ENCODE measurements at places on chromosomes 1 and 21.

DNA sequence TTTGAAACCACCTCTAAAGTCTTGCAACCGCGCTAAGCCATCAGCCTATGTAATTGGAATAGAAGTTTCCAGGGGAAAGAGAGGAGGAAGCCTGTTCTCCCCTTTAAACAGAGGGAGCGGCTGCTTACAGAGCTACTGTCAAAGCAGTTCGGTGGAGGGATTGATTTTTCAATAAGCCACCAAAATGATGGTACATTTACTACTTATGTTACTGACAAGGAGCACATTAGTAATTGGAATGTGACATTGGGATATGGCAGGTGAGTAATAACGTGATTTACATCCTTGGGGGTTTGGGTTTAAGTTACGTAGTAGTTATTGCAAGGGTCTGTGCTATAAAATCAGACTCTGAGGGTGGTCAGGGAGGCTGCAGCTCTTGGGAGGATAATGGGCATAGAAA is 257.3 kb downstream of the KAZN start:
- no peak for DNase-seq

DNA sequence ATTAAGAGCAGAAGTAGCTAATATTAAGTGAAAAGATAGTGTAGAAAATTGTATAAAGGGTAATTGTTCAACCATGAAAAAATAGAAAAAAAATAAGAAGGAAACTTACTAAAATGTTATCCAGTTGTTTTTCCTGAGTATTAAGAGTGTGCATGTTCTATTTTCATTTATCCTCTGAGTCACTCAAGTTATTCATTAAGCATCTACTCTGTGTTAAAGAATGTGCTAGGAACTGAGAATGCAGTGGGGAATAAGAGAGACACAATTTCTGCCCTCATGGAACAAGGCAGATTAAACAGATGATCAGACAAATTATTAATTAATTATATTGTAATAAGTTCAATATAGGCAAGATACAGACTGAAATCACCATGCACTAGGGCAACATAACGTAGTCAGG is 10.8 kb upstream of the PIGK start:
- DNase-seq: no peak

- no peak for DNase-seq
Measured at GRCh38 chr1:183716286-183716685, 63.2 kb upstream of the APOBEC4 start.

DNA sequence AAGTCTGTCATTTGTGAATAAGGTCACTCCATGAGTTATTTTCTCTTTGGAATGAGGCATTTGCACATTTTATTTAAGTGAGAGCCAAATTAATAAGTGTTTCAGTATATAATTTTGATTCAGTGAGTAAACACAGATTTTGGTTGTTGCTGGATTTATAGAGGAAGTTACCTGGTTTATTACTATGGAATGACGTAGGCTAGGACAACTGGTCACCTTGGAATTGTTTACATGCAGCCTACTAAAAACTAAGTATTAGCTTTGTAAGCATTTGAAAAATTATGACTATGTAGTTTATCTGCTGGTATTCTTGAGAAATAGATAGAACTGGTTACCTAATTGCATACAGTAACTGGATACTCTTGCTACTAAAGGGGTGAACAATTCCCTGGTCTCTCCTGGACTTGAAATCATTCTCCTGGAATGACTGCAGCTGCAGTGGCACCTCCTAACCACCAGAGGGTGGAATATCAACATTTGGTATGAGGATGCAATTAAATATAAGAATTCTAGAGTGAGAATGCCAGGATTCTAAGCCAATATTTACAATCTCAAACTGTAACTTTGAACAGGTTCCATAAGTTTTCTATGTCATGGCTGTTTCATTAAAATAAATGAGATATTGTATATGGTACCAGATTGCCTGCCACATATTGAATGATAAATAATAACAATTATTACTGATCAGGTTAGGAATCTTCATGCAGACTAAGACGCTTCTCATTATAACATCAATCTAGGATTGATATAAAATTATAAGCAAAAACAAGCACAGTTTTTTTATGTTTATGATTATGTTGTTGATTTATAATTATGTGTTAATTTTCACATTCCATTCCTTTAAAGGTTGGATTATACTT is 3.5 kb upstream of the KRTAP27-1 start:
- no peak for DNase-seq

GRCh38 chr1:236689713-236690569 is 3.6 kb downstream of the ACTN2 start:
- DNase-seq: no peak

DNA sequence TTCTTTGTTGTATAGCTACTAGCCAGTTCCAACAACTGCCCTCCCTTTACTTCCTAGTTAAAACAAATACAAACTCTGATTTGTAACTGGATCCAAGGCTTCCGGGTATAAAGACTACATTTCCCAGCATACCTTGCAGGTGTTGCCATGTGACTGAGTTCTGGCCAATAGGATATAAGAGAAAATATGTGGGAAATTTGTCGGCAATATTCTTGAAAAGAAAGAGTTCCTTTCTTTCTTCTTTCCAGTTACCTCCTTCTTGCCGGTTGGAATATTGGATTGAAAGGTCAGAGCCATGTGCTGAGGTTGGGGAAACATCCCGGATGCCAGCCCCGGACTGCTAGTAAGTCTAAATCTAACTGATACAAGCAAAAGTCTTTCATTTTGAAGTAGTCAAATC is 23.0 kb upstream of the ZBTB40 start:
- DNase-seq: no peak

DNA sequence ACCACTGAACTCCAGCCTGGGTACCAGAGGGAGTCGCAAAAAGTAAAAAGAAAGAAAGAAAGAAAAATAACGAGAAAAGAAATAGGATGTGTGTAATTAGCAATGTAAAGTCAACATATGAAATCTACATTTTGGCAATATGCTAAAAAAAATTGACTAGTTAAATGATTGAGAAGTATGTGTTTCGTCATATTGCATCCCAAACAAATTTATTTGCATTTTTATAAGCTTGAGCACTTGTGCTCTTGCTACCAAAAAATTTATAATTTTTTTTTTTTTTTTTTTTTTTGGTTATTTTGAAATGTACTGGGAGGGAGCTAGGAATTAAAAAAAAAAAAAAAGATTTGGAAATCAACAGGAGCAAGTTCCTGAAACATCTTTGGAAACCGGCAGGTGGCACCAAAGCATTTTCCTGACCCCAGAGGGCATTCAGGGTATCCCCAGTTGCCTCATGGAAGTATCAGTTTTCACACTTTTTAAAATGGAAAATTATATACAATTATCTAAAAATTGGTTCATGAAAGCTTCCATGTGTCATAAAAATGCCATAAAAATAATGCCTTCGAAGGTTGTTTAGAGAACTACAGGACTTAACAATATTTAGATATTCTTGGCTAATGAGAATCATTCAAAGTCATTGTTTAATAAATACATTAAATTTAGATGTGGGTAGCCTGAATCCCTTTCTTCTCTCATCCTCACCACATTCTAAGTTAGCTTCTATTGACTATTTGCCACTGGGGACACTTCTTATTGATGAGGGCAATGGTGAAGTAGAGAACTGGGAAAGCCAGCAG is 4.8 kb upstream of the HEATR1 start:
- DNase-seq: no peak

GRCh38 chr1:77282187-77282865 is 507 bp downstream of the AK5 start:
- DNase-seq: no peak

- DNase-seq: no peak
Measured at GRCh38 chr1:151419819-151420218, 20.4 kb downstream of the PSMB4 start.

DNA sequence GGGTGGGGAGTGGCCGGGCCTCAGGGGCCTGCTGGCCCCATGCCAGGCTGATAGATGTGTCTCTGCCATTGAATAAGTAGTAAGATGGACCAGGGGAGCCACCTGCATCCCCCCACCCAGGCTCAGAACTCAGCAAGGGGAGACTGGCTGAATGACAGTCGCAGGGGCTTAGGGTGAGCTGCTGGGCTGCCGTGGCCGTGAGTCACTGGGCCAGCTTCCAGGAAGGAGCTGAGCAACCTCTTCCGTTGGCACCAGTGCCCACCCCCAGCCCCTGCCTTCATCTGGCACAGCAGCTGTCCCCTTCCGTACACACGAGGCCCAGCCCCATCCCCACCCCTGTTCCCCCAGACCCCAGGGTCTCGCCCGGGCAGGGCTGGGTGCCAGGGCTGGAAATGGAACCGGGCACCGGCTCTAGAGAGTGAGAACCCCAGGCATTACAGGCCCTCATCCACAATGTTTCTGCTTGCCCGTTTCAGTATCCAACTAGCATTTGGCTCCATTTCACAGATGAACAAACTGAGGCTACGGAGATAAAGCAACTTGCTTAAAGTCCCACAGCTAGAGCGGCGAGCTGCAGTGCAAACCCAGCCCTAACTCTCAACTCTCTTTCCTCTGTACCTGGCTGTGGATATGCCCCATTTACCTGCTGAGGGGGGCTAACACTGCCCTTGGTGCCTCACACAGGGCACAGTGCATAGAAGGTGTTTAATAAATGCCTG is 10.2 kb downstream of the WNT4 start:
- DNase-seq: no peak

DNA sequence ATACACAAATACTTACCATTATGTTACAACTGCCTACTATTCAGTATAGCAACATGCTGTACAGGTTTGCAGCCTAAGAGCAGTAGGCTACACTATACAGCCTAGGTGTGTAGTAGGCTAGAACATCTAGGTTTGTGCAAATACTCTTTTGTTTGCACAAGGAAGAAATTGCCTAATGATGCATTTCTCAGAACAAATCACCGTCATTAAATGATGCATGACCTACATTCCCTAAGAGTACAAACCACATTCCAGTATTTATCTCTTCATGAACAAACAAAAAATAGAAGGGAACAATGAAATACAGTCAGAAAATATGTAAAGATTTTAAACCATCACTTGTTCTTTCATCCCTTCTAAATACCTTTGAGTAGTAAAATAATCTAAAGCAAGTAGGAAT is 109.7 kb upstream of the HP1BP3 start:
- no peak for DNase-seq

DNA sequence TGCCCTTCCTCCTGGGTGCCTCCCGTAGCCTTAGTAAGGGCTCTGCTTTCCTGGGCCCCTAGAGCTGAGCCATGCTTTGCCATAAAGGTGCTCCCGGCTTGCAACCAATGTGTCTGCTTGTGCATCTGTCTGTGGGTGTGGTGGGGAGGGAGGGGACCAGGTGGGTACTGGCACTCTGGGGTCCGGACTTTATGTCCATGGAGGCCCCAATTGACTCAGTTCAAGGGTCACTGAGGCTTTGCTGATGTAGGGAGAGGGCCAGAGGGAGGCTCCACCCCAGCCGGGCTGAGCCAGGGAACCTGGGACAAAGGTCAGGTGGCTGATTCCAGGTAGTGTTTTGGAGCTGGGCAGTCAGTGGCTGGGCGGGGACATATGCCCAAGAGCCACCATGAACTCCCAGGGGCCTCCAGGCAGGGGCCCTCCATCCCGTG is 15.0 kb downstream of the TNFRSF25 start:
- no peak for DNase-seq

GRCh38 chr1:15737324-15738319 is 1.6 kb downstream of the SLC25A34 start:
- no peak for DNase-seq

DNA sequence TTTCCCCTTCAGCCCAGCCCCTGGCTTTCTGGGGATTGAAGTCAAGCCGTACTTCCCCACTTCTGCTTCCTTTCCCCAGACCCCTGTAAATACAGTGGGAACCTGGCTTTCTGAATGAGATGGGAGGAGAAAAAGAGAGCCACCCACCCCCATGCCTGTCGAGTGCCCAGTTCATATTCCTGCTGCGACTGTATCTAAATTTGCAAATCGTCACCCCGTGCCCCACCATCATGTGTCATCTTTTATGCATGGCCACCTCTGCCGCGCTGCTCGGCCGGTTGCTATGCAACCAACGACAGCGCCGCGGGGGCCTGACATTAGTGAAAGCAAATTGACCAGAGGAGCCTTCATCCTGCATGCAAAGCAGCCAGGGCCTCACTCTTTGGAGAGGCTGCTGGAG is 143.0 kb downstream of the ELAVL4 start:
- no peak for DNase-seq

DNA sequence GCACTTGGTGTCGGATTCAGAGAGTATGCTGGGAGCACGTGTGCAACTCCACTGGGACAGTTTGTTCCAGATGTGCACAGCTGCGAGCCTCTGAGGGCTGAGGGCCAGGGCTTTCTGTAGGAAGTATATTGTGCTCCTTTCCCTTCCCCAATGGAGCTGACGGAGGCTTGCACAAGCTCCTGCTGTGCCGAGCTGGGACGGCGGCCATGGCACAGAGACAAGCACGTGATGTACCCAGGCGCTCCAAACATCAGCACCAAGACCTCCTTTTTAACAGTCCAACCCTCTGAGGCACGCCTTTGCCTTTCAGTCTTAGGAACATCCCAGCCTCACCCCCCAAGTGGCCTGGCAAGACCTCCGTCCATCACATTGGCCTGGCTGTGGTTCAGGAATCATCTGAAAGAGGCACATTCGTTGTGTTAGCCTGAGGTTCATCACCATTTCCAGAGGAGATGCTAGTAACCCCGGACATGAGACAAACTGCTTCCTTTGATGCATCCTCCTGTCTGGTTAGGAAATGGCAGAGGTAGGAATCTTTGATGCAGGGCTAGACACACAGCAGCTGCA is 339.2 kb upstream of the KAZN start:
- no peak for DNase-seq

- DNase-seq: no peak
Measured at GRCh38 chr1:25743164-25744139, 56.5 kb upstream of the SELENON start.

DNA sequence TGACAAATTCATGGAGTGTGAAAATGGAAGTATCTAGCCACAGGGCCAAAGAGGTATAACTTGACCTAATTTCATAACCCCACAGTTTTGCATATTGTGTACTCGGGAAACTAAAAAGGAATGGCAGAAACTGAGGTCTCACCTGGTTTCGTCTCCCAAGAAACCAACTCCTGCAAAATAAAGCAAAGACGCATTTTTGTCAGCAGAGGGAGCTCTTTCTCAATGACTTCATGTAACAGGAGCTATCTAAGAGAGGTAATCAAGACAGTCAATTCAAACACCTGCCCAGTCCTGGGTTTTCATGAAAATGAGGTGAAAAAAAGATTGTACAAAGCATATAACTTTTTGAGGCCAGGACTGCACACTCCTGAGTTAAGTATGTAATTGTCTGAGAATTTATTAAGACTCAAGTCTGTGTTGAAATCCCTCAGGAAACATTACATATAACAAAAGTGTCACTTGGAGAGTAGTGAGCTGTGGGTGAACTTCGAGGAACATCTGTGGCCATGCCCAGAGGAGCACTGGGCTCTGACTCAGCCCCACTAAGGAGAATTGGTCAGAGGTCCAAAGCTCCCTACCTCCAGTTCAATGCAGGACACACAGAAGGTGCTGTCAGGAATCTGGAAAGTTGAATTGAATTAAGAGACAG is 17.6 kb downstream of the FCRL4 start:
- DNase-seq: peak; percentile 12

GRCh38 chr1:230858918-230859729 is 9.2 kb downstream of the C1orf198 start:
- no peak for DNase-seq

Measured in fibroblast of skin of left biceps (primary cell).